ENCODE measurements at places on chromosomes 11 and 22.
A peak's percentile ranks its signal among the peaks of the same experiment; 100 is the strongest.

DNA sequence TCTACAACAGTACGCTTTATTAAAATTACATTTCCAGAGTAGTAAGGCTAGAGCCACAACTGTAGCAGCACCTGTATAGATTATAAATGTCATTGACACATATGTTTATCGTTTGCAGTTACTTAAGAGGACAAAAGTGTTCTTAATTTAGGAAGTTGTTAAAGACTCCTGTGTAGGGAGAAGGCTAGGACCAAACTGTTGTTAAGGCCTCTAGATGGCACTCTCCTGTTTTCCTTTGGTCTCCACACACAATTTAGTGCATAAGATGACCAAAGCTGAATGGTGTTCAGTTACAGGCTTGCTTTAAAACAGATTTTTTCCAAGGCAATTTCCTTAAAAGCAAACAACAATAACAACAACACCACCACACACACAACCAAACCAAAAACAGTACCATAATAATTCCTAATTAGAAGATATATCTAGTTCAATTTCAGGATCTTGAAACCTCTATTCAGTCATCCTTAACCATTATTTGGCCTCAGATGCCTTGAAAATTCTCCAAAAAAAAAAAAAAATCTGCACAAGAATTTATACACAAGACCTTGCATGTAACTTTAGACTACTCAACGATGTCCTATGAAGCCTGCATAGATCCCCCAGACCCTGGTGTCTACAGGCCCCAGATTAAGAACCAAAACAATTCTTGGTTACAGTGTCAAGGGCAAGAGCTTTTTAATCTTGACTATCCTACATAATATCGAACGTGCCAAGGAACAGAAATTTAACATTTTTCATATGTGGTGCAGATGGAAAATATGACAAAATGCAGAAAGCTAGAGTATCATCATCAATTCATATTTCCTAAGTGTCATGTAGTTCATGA is 42.6 kb upstream of the APOA1 start:
- DNase-seq = peak; percentile 77

GRCh38 chr11:2579315-2580060 is 120.3 kb downstream of the KCNQ1OT1 start:
- no peak for DNase-seq

- DNase-seq = no peak
These were observed 73.0 kb downstream of the CD44 start for GRCh38 chr11:35211952-35212351.

- no peak for DNase-seq
These were observed 10.8 kb upstream of the FBLN1 start for GRCh38 chr22:45491841-45492240.

DNA sequence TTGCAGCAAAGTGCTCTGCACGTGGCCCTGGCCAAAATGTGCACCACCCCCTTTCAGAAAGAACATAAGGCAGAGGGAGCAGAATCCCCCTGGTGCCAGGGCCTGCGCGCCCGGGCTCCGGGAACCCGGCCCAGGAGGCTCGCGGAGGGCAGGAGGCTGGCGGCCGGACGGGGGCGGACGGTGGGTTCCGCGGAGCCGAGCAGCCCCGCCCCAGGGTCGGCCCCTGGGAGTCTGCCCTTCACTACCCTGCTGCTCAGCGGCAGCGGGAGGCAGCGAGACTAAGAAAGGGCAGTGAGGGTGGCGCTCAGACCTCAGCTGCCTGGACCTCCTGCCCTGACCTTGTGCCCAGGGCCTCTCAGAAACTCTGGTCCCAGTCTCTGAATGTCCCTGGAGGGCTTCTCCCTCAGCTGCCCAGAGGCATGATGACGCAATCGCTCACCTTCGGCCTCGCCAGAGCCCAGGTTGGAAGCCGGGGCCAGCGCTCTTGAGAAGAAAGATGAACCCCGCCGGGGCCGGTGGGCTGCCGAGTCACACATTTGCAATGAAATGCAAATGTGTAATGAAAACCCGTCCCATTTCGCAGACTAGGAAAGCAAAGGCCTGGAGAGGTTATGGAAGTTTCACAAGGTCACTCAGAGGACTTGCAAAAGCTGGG is 1.1 kb upstream of the CLMP start:
- DNase-seq = no peak
